ENCODE measurements at places on chromosomes 1 and 21. TPM values are rescaled to one million over a fixed set of nuclear protein-coding genes. Genes with fewer than 3 reads are reported as not detected.

GPA33 gene
- not detected for total RNA-seq

MROH7 gene
- not detected for total RNA-seq

C1orf53 gene
- total RNA-seq, result 7.8 TPM

C8B gene
- total RNA-seq, result not detected

GNG4 gene
- total RNA-seq, result 16.2 TPM

Data from A549 treated with RU486 at 1 μM for 4 hours (cell line).